ENCODE measurements at places on chromosomes 3 and 15. TPM values are rescaled to one million over a fixed set of nuclear protein-coding genes. Genes with fewer than 3 reads are reported as not detected.

RNF13 gene
- polyA plus RNA-seq, result 56.1 TPM

NR2F2 gene
- 115 TPM for polyA plus RNA-seq

FHIT gene
- polyA plus RNA-seq, result 1.2 TPM

CHST13 gene
- not detected for polyA plus RNA-seq

ZNF501 gene
- 7.4 TPM for polyA plus RNA-seq

OCA2 gene
- 1.6 TPM for polyA plus RNA-seq

CELSR3 gene
- 0.25 TPM for polyA plus RNA-seq

GOLGA8S gene
- polyA plus RNA-seq, result 0.25 TPM

ALDH1A2 gene
- 15.1 TPM for polyA plus RNA-seq

ZBTB20 gene
- 3.8 TPM for polyA plus RNA-seq

CCDC14 gene
- polyA plus RNA-seq, result 9.1 TPM

TRPM1 gene
- not detected for polyA plus RNA-seq

FRMD5 gene
- 0.88 TPM for polyA plus RNA-seq

THBS1 gene
- polyA plus RNA-seq, result 9.8 TPM

PIERCE2 gene
- polyA plus RNA-seq, result 10.9 TPM

GP5 gene
- 0.15 TPM for polyA plus RNA-seq

TMC3 gene
- not detected for polyA plus RNA-seq

B3GALNT1 gene
- 8.8 TPM for polyA plus RNA-seq

PRKCI gene
- polyA plus RNA-seq, result 14.9 TPM

FSTL1 gene
- 103 TPM for polyA plus RNA-seq

GOLGA8G gene
- not detected for polyA plus RNA-seq

FGD5 gene
- polyA plus RNA-seq, result 2.5 TPM
